Nucleus accumbens (tissue), 56 donors: ENCODE measurements at places on chromosomes 6 and 20.

DNA sequence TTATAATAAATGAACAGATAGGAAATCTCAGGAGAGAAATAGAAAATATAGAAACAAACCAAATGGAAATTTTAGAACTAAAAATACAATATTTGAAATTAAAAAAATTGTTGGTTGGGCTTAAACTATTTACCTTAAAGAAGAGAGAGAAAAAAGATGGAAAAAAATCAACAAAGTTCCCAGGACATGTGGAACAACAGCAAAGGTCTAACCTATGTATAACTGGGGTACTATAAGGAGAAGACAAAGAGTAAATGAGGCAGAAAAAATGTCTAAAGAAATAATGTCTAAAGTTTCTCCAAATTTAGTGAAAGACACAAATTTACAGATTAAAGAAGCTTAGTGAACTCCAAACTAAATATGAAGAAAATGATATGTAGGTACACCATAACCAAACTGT is 41.1 kb upstream of the ZBTB24 start:
- DNase-seq, result no peak

- DNase-seq, result no peak
These were observed 861 bp downstream of the PCMTD2 start for GRCh38 chr20:64256282-64256935.

DNA sequence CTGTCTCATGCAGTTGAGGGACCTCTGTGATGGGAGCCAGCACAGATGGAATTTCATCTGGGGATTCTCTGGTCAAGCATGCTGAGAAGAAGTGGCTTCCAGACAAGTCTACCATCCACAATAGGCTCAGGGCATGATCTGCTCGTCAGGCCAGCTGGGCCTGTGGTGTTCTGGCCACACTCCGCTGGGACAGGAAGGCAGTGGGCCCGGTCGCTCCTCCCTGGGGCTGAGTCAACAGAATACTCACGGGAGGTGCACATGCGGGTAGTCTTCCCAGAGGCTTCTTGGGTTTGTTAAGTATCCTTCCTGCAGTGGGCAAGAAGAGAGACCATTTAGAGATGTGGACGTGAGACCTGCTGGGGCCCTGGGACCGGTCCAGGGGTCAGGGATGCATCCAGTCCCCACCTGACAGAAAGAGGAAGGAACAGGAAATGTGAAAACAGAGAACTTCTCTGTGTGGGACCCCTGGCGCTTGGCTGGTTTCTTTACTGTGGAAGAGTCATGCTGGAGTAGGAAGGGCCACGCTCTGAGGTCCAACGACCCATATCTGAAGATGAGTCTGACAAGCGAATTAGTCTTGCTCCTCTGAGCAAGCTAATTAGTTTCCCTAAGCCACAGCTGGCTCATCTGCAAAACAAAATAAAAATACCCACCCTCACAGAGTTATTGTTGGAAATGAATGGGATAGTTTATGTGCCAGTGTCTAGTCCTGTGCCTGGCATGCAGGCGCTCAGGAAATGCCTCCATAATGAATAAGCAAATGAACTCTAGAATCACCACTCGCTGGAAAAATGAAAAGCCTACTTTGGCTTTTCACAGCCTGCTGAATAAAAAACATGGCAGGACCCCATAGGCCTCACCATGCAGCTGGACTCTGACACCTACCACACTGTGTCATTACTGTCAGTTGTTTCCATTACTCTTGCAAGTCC is 67.3 kb downstream of the TRAM2 start:
- DNase-seq, result no peak

DNA sequence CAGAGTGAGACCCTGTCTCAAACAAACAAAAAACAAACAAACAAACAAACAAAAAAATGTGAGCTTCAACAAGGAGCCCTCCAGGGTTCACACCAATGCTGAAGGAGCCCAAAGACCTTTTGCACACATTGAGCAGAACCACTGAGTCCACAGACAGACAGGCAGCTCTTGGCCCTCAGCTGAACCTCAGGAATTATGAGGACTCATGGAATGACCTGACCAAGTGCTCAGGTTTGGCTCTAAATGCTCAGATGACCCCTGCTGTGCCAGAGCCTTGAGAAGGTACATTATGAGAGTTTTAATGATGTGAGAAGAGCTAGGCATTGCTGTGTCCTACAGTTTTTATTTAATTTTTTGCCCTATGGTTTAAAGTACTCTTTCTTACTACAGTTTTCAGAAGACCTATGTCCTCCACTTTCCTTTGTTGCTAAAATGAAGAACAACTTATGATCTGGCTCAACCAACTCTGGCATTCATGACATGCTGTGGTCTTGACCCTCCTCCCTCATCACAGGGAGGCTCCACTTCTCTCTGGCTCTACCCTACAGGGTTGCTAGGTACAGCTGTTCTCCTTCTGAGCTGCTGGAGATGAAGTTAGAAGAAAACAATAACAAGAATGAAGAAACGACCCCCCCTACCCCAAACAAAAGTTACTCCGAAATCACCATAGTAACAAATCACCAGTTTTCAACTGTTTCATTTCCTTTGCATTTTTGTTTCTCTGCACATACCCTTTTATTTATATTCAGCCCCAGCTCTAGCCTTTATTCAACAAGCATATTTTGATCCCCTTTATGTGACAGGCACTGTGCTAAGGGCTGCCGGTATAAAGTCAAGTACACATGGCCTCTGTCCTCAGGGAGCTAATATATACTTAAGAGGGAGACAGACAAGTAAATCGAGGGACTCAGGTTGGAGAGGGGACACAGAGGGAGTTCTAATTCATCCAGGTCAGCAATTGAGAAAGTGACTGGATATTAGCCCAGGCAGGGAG is 128.7 kb upstream of the TRAF3IP2 start:
- DNase-seq, result no peak

DNA sequence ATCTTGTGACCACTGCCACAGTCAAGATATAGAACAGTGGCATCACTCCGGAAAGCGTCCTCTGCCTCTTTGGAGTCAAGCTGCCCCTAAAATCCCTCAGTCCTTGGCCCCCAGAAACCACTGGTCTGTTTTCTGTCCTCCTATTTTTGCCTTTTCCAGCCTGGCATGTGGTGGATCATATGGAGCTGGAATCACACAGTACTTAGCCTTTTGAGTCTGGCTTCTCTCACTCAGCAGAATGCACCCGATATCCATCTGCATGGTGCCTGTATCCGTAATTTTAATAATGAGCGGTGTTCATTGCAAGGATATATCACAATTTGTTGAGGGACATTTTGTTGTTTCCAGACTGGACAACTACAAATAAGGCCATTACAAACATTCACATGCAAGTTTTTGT is 49.0 kb upstream of the STX16 start:
- DNase-seq, result no peak

DNA sequence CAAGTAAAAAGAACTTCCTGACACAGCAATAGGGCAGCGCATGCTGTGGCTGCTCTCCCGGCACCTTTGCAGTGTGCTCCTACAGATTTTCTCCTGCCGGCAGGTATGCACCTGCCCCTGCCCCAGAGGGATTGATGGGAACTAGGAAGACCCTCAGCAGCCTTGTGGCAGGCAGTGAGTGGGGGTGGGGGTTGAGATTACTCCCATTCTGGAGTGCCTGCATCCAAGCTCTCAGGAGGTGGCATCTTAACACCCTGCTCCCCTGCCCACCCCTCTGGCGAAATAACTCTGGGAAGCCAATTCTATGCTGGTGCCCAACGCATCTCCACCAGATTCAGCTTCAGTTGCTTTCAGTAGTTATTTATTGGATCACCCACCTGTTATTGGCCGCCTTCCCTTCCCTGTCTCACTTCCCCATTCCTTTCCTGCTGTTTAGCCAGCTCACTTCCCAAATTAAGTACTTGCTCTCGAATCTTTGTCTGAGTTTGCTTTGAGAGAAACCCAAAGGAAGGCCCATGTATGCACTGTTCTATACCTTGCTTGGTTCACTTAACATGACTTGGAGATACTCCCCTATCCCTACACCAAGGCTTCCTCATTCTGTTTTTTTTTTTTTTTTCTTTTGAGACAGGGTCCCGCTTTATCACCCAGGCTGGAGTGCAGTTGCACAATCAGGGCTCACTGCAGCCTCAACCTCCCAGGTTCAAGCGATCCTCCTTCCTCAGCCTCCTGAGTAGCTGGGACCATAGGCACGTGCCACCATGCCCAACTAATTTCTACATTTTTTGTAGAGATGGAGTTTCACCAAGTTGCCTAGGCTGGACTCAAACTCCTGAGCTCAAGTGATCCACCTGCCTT is 29.3 kb upstream of the SLC23A2 start:
- no peak for DNase-seq

DNA sequence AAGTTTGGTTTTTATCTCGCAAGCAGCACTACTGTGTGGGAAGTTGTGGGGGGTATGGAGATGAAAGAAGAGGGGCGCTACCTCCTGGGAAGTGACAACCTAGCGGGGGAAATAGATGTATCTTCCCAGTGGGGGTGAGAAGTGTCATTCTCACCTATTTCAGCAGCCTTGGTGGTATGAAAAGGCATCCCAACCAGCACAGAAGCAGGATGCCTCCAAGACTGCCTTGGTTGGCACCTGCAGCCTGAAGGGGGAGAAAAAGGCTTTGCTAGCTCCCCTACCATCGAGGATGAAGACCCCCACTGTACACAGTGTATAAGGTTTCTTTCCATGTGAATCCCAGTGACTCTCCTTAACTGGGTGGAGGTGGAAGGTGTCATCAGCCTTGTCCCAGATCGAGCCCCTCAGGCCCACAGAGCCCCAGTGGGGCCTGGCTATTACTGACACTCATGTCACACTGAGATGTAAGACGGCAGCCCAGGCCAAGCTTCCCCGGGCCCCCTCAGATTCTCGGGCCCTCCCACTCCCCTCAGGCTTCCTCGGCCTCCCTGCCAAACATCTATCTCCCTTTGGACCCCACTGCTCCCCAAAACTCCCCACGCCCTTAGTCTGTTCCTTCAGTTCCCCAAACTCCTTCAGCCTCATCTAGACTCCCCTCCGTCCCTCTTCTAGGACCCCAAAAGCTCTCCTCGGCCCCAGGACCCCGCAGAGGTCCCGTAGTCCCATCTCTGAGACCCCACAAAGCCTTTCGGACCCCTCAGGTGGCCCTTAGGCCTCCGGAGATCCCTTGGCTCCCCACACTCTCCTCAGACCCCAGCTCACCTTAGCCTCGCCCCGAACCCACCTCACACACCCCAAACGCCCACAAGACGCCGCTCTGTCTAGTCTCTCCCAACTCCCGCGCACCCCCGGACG is 688 bp downstream of the COMMD7 start:
- DNase-seq, result no peak

DNA sequence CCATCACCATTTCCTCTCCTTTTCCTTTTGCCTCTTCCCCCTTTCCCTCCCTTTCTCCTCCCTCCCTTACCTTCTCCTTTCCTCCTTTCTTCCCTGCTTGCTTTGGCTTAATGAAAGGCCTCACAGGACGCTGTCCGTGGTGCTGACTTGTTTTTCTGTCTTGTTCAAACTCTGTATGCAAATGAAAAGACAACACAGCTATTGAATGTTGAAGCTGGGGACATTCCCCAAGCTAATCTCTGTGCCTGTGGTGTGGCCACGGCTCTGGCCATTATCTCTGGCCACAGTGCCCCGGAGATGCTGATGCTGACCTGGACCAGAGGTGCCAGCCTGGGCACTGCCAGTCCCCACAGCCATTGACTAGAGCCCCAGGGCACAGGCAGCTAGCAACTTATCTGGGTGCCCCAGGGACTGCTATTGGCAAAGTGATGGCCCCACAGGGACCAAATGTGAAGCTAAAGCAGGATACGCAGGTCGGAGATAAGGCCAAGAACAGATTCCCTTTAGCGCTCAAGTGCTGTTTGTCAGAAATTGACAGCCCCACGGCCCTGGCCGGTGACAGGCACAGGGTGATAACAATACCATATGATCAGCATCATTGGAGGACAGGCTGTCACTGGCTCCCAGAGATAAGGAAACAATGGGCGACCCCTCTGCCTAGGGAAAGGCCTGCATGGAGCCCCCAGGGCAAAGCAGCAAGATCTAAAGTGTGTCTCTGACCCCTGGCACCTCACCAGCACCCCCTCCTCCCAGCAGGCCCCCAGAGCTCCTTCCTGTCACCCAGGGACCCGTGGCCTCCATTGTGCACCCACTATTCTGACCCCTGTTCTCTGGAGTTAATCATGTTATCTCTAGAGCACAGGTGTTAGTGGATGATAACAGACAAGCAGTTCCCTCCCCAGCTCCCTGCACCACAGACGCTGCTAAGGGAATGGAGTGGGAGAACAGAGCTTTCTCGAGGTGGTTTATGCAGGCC is 31.6 kb upstream of the SLC32A1 start:
- DNase-seq, result peak; percentile 20

DNA sequence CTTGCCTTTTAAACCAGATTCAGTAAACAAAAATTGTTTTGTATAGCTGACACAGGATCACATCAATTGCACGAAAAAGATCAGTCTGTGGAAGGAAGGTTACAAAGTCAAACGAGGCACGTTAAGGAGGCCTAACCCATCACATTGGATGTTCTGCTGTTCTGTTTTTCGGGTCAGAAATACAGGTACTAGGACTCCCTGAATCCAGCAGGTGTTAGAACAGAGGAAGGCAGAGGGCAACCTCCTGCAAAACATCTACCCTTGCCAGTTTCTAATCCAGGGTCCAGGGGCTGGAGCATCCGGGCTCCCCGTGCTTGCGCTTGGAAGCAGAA is 64.6 kb downstream of the PLG start:
- no peak for DNase-seq
